Lung (tissue), 17 donors: ENCODE measurements at places on chromosomes 6 and 20.

DNA sequence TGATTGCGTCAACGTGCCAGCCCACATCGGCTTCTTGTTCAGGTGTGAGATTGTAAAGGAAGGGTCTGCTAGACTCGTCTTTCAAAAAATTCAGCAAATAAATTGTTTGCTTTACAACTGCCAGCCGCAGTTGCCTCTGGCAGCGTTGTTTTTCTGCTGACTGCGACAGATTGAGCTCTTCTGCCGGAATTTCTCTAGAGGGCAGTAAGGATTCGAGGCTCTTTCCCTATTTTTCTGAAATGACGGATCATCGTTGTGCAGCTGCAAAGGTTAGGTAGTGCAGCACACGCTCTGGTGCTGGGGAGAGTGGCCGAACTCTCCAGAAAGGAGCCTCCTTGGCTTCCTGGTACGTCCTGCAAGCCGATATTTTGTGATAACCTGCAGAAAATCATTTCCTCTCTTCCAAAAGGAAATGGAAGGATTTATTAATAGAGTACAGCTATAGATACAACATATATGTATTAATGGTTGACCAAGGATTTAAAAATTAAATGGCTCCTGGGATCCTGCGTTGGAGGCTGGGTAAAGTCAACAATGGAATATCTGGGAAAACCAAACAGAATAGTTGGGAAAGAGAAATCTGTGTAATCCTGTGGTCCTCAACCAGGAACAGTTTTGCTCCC lies 121.9 kb upstream of the ZFP64 start:
- DNase-seq = peak; percentile 84

DNA sequence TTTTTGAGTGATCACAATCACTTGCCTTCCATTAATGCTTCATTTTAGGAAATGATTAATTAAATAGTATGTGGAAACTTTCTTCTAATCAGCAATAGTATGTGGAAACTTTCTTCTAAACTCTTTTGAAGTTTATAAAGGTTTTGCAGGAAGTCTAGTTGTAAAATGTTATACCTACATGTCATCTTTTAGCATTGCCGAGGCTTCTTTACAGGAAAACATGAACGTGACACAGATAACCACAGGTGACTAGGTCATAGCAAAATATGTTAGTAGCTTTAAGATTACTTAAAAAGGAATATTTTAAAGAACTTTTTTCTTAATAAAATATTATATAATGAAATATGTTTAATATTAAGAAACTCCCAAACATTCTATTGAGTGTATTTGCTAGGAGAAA lies 56.8 kb downstream of the SMAP1 start:
- DNase-seq = no peak

- DNase-seq = no peak
These were observed 56.4 kb upstream of the PTGIS start for GRCh38 chr20:49624317-49624716.

- peak; percentile 98 for DNase-seq
These were observed 606.0 kb upstream of the HTR1E start for GRCh38 chr6:86331265-86331840.

- DNase-seq = no peak
These were observed 124.0 kb downstream of the ZFAND3 start for GRCh38 chr6:37943436-37944058.

- no peak for DNase-seq
These were observed 68.2 kb upstream of the AFDN start for GRCh38 chr6:167758309-167759023.

DNA sequence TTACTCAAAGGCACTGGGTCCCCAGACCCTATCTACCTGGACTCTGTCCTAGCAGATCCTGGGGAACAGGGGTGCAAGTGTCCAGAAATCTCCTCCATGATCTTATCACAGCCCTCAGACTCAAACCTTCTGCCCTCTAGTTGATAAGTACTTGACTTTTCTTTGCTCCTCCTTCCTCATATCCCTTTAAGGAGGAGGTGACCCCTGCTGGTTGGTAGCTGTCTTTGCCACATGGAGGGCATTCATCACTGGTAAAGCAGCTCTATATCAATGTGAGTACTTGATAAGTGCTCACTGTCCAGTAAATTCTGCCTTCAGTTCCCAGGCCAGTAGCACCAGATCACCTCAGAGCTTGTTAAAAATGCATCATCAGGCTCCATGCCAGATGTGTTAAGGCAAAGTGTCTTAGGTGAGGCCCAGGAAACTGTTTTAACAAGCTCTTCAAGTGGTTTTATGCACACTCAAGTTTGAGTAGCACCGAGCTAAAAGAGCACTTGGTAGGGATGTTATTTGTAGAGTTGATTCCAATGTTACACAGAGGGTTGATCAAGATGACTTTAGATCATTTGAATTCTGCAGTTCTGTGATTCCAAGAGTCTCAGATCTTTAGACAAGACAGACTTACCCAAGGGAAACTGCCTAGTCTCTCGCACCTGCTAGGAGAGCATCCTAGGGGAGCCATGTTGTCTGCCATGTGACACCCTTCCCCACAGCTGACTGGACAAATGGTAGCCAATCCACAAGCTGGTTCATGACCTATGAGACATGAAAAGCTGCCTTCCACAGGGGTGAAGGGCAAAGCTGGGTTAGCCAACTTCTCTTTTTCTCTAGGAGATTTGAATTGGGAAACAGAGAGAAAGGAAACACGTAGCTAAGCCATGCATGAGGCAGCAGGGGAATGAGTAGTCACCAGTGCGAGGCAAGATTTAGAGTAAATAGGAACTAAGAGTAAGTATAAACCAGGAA lies 18.6 kb downstream of the TREML2 start:
- DNase-seq = no peak

DNA sequence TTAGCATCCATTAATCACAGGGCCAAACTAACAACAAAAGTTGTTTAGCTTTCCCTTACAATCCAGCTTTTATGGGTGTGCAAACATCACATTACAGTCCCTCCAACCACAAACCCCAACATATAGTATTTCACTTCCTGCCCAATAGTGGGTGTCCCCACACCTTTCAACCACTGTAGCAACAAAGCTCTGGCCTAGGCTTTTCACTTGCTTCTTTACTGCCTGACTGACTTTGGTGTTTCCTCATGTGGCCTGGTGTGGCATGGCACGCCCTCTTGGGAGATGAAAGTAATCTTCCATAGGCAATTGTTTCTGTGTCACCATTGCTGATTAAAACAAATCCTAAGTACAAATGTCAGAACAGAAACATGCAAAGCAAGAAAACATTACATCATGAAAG lies 46.3 kb downstream of the MCM8 start:
- no peak for DNase-seq

DNA sequence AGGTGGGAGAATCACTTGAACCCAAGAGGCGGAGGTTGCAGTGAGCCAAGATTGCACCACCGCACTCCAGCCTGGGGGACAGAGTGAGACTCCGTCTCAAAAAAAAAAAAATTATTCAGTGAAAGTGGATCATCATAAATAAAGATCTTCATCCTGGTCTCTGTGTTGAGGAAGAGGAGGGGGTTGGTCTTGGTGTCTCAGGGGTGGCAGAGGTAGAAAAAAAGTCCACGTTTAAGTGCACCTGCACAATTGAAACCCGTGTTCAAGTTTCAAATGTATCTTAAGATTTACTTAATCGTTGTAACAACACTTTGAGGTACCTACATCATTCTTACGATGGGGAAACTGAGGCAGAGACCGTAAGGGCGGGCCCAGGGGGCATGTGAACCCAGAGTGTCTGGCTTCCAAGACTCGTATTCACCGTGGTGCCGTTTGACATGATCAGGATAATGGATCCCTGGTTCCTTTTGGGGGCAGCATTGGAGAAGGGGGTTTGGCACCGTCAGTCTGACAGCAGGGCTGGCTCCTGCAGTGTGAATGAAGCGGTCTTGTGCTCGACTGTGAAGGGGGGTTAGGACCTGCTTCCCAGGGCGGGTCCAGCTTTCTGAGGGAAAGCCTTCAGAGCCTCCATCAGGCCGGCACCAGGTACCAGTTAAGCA lies 32.9 kb upstream of the ID1 start:
- no peak for DNase-seq

DNA sequence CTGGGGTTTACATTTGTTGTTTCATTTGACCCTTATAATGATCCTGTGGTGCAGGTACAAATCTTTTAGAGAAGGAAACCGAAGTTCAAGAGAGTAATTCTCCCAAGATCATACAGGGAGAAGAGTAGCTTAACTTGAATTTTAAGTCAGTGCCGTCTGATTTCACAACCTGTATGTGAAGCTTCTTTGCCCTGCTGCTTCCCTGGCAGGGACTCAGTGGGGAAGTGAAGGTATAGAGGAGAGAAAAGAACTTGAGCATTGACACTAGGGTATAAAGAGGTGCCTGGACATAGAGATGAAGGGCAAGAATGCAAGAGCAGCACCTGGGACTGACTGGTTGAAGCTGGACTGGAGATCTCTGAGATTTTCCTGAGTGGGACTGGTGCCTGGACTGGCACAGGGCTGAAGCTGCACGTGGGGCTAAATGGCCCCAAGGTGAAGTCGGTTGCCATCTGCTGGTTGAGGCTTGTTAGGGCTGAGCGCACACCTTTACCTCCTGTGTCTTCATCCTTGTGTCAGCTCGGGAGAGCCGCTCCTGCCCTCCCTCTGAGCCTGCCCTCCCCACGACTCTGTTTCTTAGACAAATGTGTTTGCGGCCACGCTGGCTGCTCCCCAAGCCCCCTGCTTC lies 41.8 kb downstream of the FARS2 start:
- DNase-seq = peak; percentile 40

- DNase-seq = no peak
These were observed 65.9 kb downstream of the CEBPB start for GRCh38 chr20:50256577-50256976.

- no peak for DNase-seq
These were observed 2.0 kb downstream of the NNAT start for GRCh38 chr20:37523012-37523391.

- no peak for DNase-seq
These were observed 51.5 kb downstream of the PLCB1 start for GRCh38 chr20:8183526-8183925.

DNA sequence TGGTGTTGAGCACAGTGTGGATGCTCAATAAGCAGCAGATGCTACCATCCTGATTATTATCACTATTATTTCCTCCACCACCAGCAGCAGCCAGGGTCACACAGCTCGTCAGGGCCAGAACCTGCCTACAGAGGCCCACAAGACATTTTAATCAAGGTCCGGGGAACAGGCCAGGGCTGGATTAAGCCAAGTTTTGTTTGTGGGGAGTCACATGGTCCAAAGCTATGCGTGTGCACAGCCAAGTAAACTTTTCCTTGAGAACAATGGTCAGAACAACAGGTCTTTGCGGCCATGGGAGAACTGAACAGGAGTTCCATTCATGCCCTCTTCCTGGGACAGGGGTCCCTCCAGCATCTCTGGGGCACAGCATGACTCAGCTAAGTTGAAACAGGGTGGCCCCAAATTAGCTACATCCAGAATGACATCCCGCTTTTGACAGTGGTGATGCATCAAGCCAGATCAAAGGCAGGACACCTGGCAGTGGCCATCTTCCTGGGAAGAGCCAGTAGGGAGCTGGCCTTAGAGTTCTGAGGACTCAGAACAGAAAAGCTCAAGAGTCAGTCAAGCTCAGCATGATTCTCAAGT lies 11.7 kb downstream of the SNTA1 start:
- DNase-seq = peak; percentile 12
